Stimulated activated CD4-positive, alpha-beta T cell treated with anti-CD3 and anti-CD28 coated beads, TNF-alpha, amount 100 ng/mL, for 4 hours (primary cell): ENCODE measurements at places on chromosomes 13 and 19.
A peak's percentile ranks its signal among the peaks of the same experiment; 100 is the strongest.

DNA sequence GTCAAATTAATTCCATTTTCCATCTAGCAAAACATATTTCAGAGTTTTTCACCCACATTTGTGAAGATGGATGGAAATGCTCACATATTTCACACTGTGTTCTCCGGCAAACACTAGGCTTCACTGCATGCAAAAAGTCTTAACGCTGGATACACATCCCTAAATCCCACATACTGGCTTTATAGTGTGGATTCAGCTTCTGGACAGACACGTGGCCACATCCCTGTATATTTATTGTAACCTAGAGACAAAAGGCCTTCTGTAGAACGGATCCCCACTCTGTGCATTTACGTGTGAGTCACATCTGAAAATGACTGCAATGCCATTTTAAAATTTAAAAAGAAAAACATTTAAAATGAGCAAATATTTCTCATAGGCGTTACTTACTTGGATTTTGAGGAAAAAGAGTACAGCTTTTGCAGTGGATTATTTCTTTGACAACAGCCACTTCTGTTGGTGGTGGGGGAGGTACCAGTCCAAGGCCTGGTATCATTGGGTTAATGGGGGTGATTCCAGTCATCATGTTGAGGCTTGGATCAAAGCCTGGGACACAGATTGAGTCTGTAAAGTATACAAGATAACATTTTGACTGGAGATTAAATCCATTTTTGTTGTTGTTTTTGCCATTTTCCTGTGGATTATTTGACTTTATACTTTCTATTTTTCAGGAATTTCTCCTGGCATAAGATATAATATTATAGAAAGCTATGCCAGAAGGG lies 337.7 kb downstream of the DNAJC15 start:
- DNase-seq = no peak

DNA sequence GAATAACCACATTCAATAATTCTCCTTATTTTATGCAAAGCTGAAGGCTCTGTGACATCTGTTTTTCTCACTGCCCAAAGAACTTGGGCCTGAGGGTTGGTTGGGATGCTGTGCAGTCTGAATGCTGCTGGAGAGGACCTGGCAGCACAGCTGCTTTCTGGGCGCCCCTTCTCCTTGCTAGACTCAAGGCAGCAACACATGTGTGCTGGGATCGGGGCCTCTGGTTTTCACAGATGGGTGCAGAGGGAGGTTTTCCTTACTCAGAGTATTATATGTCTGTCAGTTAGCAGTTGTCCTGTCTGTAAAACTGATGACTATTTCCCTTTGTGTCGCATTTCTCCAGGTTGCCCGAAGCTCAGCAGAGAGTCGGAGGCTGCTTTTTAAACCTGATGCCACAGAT lies 53.2 kb upstream of the TEX29 start:
- no peak for DNase-seq

- DNase-seq = no peak
Measured at GRCh38 chr19:38389101-38389925, 816 bp downstream of the SPRED3 start.

DNA sequence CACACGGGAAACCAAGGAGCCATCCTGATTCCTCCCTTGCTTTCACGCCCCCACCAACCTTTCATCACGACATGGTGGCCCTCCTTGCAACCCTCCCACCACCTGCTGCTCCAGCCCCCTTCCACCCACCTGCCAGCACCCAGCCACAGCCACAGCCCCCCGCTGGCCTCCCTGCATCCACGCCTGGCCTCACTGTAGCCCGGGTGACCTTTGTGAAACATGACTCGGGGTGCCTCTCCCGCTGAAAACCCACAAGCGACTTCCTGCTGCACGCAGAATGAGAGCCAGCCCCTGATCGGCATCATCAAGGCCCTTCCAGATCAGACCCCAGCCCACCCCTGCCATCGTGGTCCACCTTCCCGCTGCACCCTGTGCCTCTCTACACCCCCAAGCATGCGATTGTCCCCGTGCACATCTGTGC lies 14.9 kb downstream of the POP4 start:
- no peak for DNase-seq

- DNase-seq = no peak
Measured at GRCh38 chr19:43372462-43372861, 19.0 kb downstream of the CD177 start.

DNA sequence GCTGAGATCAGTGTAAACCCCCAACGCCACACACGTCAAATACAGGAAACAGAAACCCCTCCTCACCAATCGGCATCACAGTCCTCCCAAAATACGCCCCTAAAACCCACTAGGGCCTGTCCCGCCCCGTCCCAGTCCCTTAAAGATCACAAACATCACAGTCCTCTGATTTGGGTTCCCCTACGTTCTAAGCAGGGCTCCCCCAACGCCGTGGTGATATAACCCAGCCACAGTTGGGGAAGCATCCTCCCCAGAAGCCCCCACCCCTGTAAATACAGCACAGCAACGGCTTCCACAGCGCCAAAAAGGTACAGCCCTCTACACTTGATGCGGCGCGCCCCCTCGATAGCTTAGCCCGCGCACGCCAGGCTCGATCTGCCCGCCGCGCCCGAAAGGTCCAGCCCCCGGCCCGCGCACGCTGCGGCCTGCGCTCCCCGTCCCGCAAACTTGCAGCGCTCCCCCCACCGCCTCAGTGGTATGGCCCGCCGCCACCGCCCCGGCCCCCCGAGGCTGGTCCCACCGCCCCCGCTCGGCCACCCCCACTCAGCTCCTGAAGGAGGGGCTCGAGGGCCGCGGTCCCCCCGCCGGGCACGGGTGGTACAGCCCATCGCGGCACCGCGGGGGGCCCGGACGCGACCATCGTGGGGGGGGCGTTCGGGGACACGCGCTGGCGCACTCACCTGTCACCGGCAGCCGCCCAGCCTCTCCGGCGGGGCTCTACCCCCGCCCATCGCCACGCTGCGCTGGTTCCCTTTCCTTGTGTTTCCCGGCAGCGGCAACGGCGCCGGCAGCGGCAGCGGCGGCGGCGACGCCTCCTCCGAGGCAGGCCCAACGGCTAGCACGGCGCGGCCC lies at the start of gene AKT2:
Gene AKT2, minus strand, starts transcription at position 845 of the 852 bp plus-strand sequence. CDS start 20,078 bp downstream, outside the sequence.
- DNase-seq = peak; percentile 58

GRCh38 chr13:20704459-20705069 lies 1.1 kb downstream of the IL17D start:
- DNase-seq = no peak

DNA sequence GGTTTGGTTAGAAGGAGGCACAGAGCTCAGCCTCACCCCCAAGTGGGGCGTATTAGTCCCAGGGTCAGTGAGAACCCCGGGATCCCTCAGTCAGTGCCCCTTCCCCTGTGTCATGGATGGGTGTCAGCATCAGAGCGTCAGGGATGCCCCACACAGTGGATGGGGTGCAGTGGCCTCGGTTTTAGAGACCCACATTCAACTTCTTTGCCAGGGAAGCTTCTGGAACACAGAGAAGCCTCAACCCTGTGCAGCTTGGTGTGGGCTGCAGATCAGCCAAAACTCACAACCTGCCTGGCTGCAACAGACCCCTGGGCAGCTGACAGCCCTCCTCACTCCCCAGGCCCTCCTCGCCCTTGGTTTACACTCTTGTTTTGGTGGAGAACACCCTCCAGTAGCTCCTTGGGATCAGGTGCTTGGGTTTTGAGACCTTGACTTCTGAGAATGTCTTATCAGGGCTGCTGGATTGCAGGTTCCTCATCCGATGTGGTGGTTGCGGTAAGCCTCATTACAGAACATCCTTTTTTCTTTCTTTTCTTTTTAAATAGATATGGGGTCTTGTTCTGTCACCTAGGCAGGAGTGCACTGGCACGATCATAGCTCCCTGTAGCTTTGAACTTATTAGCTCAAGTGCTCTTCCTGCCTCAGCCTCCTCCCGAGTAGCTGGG lies 11.0 kb downstream of the ZNF333 start:
- no peak for DNase-seq

- no peak for DNase-seq
Measured at GRCh38 chr19:45793178-45793564, 526 bp upstream of the DMWD start.

- DNase-seq = no peak
Measured at GRCh38 chr13:40563350-40564125, 102.9 kb downstream of the FOXO1 start.

DNA sequence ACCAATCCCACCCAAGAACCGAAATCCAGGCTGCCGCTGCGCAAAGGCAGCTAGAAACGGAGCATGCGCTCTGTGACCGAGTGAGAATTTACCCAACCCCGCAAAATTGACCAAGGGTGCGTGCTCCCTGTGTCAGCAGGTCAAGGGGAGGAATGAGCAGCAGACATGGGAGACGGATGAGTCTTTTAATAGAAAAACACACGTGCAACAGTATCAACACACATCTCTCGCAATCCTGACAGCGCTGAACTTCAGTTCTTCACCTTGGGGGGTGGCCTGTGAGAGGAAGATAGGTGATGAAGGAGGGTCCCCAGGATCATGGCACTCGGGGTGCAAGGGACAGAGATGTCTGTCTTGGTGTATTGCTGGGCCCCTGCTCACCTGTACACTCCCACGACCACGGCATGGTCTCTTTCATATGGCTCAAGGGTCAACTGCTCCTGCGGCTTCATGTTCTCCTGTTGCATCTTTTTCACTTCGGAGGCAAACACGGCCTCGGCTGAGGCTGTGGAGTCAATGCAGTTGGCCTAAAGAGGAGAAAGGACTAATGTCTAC lies 402 bp upstream of the DYRK1B start:
- no peak for DNase-seq

DNA sequence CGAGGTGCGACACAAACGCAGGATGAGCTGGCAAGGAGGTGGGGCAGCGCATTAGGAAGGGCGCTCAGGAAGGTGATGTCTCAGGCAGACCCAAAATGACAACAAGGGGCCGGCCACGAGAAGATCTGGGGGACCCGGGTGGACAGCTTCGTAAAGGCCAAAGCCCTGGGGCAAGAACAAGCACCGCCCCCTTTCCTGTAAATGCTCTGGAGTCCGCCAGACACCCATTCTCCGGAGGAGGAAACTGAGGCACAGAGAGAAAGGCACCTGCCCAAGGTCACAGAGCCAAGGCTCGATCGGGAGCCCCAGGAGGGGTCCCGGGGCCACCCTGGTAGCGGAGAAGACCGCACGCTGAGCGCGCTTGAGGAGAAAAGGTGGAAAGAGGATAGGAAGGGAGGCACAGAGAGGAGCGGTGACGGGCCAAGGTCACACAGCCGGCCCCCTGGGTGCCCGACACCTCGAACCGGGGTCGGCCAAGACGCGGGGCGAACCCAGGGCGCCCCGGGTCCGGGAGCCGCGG lies 571 bp downstream of the SAFB2 start:
- no peak for DNase-seq

GRCh38 chr13:39406688-39407087 lies 196.3 kb downstream of the LHFPL6 start:
- no peak for DNase-seq

DNA sequence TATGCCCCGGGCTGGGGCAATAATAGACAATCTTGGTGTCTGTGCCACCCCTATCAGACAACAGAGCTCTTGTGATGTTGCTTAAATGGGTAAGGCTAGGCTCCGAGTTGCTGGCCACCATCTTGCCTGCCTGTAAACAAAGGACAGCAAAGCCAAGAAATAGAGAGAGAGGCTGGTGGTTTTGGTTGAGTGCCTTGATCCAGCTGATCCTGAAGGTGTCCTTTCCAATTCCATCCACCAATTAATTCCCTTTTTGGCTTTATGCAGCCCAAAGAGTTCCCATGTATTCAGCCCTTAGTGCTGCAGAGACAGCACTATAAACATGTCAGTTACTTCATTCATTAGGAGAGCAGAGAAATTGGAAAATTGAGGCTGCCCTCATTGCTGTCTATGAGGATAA lies 41.7 kb upstream of the HOMER3 start:
- no peak for DNase-seq

GRCh38 chr19:1058112-1058511 lies 8.9 kb upstream of the ARHGAP45 start:
- no peak for DNase-seq

GRCh38 chr19:3698974-3699740 lies 1.1 kb downstream of the PIP5K1C start:
- DNase-seq = no peak

- DNase-seq = no peak
Measured at GRCh38 chr13:27593267-27593666, 27.1 kb downstream of the LNX2 start.

DNA sequence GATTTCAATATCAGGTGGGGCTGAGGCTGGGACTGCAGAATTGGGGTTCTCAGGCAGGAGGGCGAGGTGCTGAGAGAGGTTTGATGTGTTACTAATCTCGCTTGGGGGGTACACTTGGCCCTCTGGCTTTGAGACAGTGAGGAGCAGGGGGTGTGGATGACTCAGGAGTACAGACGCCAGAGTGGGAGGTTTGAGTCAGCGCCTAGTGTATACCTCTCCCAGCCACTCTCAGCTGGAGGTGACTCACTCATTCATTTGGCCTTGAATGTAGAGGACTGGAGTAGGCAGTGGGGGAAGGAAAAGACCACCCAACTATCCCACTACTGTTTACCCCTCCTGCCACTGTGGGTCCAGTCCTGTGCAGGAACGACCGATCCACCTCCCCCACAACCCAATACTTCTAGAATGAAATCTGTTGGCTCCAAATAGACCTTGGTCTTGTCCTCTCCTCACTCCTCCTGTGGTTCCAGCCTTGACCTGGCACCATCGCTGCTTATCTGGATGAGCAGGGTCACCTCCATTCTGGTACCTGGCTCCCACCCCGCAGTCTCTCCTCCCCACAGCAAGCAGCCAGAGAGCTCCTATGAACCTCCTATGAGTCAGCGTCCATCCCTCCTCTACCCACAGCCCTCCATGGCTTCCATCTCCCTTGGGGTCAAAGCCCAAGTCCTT lies 20.1 kb upstream of the ZNRF4 start:
- peak; percentile 16 for DNase-seq

DNA sequence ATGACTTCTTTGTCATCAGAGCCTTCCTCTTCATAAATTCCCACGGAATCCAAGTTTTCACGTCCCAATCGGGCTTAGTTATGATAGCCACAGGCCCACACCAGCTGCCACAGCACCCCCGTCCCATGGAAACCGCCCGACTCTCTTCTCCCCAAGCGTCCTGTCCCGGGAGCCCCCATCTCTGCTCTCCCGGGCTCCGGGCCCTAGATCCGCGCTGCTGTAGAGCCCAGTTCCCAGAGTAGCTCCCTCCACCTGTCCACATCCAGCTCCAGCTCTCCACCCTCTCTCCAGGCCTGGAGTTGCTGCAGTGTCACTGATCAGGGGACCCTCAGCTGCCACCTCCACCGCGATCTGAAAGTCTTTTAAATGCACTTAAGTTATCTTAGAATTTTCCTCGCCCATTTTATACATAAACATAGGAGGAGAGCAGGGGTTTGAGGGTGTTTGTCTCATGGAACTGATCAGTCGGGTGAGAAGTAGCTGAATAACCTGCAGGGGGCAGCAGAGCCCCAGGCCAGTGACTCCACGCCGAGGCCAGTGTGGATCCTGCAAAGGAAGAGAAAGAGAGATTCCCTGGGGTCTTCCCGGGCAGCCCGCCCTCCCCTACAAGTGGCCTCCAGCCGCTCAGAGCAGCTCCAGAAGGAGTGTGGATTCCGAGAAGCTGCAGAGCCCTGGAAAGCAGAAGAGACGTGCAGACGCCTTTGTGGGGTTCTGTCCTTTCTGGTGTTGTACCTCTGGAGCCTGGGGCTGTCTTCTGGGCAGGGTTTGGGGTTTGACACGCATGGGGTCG lies 1.1 kb upstream of the ZNF763 start:
- peak; percentile 48 for DNase-seq
